ENCODE measurements at places on chromosomes 4 and X.

DNA sequence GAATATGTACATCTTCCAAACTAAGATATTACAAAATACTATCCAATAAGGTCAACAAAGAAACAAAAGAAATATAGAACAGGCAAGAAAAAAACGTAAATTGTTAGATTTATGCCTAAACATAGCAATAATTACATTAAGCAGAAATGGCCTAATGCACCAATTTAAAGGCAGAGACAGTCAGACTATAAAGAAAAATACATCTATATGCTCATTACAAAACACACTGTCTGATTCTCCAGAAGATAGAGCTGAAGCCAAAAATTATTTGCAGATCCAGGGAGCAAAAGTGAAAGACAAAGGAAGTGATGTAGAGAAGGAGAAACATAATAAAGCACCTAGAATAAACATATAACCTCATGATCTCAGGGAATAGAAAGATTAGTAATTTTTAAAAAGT lies 246.9 kb downstream of the PAPSS1 start:
- no peak for DNase-seq

- DNase-seq: no peak
Measured at GRCh38 chr4:142045996-142046395, 409.6 kb downstream of the IL15 start.

DNA sequence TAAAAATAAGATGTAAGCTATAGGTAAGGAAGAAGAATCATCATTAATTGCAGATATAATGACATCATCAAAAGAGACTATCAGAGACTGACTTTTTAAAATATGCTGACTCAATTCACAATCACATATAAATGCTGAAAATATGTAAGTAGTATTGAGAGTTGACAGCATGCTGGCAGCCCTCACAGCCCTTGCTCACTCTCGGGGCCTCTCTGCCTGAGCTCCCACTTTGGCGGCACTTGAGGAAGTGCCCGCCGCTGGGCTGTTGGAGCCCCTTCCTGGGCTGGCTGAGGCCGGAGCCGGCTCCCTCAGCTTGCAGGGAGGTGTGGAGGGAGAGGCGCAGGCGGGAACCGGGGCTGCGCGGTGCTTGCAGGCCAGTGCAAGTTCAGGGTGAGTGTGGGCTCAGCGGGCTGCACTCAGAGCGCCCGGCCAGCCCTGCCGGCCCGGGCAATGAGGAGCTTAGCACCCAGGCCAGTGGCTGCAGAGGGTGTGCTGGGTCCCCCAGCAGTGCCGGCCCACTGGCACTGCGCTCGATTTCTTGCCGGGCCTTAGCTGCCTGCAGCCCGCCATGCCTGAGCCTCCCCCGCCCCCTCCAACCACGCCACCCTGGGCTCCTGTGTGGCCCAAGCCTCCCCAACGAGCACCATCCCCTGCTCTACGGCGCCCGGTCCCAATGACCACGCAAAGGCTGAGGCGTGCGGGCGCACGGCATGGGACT lies 68.9 kb downstream of the RAB28 start:
- DNase-seq: peak; percentile 0

GRCh38 chr4:23060776-23061175 lies 368.0 kb downstream of the GBA3 start:
- no peak for DNase-seq

DNA sequence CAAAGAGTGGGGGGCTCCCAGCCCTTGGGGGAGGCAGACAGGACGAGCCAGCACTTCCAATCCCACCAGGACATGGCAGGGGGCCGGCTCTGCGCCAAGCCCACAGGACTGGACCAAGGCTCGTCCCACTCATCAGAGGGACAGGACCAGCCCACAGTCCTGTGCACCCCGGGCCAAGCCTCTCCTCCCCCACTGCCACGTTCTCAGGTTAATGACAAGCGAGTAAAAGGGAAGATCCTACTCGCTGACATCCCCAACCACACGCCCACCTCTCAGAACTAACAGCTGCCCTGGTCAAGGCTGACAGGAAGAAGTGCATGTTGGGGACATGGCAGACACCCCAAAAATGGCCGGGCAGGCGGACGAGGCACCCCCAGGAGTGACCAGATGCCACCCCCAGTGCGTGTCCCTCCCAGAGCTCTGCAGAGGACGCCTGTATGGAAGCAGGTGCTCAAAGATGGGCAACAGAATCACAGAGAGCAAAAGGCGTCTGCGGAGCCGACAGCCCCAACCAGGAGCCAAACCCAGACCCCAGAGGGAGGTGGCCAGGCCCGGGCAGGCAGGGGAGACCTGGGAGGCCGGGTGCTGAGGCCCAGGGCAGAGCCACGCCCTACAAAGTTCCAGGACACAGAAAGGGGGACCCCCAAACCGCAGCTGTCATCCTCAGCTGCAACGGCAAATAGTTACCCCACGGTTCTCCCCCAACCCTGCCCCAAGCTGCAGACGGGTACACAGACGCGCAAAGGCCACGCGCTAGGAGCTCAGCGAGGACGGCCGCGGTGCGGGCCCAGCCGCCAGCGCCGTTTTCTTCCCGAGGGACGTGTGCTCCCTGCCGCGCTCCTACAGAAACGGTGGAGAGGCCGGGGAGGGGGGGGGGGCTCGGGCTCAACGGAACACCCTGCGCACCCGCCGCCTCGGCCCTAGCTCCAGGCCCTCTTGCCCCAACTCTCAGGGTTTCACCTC lies 1.7 kb downstream of the CTBP1 start:
- DNase-seq: peak; percentile 35

- no peak for DNase-seq
Measured at GRCh38 chrX:30530606-30531005, 47.0 kb downstream of the TASL start.

DNA sequence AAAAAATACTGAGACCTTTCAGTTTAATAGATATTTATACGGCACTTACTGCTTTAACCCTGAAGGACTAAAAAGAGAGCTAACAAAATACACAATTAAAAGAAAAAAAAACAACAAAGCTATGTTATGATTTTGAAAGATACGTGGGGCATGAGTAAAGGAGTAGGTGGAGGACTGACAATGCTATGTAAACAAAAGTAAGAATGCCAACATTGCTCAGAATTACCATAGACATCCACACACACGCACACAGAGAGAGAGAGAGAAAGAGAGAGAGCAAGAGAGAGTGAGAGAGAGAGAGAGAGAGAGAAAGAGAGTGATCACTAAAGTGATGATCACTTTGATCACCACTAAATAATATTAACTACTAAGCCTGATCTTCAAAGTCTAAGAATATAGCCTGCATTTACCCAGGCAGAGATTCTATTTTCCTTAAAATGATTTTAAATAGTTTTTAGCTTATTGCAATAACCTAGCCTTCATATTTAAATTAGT lies 313.9 kb upstream of the SPANXN4 start:
- DNase-seq: no peak

DNA sequence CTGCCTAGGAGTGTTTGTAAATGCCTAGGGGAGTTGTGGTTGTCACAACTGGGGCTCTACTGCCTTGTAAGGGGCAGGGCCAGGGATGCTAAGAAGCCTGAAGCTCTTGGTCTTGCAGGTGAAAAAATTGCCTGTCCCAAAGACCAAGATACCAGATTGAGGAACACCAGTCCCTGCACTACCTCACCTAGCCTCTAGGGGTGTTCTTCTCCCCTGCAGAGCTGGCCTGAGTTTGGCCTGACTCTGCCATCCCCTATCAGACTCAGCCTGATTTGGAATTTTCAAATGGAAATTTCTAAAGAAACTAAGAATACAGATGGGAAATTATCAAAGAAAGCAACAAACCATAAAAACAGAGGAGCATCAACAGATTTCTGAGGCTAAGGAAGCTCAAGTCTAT lies 90.4 kb downstream of the ZC4H2 start:
- DNase-seq: no peak

DNA sequence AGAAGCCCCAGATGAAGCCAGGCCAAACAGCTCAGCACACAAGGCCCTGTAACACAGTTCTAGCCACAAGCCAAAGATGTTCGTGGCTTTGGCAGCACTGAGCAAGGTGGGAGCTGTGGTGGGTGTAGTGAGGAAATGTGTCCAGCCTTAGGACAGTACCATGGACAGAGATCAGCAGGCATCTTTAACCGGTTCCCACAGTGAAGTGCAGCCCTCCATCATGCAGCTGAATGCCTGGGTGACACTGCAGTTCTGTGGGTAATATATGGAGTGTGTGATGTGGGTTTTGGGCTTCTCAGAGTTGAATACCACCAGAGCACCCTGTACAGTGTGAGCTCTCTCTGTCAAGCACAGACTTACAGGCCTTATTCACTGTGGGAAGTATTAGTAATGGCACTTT lies 6.0 kb upstream of the NEXMIF start:
- DNase-seq: no peak

DNA sequence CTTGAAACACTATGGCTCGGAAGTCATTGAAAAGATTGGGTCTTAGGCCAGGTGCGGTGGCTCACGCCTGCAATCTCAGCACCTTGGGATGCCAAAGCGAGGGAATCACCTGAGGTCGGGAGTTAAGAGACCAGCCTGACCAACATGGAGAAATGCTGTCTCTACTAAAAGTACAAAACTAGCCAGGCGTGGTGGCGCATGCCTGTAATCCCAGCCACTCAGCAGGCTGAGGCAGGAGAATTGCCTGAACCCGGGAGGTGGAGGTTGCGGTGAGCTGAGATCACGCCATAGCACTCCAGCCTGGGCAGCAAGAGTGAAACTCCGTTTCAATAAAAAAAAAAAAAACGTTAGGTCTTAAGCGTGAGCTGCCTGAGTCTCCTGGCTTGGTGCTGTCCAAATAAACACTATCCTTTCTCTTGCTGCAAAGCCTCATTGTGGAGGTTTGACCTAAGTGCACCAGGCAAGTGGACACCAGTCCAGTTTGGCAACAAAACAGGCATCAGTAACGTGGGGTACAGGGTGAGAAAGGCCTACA lies 185.9 kb downstream of the DHRSX start:
- DNase-seq: no peak

DNA sequence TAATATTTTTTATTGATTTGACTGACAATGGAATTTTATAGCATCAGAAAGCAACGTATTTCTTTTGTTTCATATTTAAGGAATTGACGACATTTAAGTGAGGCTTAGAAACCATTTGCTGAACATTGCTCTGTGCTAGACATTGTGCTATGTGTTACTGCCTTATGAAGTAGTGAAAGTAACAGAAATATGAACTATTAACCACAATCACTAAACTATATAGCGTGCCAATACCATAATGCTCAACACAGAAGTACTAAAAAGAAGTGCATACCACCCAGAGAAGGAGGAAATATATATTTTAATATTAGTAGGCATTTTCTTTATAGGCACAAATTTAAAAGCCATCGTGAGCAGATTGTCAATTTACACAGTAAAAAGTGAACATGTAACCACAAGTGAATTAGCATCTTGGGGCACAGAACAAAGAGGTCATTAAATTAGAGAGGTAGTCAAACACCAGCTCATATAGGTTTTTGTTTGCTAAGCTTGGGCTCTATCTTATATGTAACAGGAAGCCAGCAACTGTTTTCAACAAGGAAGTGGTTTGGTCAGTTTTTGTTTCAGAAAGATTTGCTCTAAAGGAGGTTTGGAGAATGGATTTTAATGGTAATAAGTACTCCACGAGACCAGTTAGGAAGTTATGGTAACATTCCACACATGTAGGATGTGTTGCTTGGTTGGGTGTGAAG lies 270.7 kb downstream of the GRXCR1 start:
- DNase-seq: peak; percentile 6

DNA sequence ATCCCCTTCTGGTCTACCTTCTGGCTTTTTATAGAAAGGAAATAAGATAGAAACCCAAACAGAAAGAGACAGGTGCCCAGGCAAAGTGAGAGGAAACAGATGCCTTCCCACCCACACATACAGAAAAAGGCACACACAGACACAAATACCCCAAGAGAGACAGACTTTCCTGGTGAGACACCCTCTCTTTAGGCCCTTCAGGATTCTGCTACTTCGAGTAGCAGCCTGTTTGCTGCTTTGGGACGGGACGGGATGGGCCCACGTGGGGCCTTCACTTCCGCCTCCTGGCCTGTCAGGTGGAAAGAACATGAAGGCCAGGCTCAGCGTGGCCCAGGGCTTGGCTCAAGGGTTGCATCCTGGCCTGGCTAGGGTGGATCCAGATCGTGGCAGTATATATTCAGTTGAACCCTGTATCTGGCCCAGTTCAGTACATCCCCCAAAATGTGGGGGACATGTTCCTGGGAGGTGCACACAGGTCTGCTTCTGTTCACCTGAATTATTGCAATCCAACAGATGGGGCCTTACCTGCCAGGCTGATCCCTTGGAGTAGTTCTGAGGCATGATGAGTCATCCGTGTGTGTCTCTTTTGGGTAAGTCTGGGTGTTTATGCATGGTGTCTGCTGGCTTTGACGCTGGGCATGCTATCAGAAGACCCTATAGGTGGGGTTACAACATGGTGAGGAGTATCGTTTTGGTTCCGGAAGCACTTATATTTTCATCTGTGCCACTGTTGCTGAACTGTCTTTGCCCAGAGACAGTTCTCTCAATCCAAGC lies 2.4 kb downstream of the ZNF275 start:
- DNase-seq: no peak

All from immature natural killer cell (primary cell).